ENCODE measurements at places on chromosomes 4 and X.

DNA sequence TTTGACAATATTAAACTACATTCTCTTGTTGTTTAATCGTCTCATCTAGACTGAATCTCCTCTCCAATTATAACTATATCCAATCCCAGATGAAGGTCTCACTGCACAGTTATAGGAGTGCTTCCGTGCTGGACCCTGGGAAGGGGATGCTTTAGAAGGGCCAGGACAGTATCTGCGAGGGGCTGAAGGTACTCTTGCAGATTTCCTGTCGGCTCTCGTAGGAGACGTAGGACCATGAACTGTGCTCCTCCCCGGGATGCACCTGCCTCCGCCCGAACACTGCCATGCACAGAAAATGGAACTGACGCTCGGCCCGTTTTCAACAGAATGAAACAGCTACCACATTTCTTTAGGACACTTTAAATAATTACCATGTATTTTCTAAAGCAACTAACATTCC is 39.4 kb downstream of the FAT1 start:
- no peak for DNase-seq

DNA sequence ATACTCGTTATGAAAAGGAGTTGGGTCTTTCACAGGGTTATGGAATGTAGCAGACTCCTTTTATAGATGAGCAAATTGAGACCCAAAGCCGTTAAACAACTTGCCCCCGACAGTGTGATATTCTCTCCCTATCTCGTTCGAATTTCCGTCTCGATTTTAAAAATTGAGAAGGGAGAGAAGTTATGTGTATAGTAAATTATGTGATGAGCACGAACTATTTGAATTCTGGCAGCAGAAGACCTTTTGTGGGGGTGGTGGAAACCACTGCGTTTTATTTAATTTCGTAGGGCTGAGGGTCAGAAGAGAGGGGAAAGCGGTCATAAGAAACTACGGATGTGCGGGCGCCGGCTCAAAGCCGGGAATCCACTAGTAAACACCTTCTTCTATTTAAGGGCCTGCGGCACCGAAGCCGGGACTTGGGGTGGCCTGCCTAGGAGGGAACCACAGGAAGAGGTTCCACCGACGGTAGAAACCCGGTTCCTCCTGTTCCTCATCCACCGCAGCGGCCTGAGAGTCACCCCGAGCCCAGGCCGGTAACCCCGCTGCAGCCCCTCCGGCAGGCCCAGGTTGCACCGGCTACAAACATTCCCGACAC is 1.5 kb upstream of the DDX3X start:
- no peak for DNase-seq

DNA sequence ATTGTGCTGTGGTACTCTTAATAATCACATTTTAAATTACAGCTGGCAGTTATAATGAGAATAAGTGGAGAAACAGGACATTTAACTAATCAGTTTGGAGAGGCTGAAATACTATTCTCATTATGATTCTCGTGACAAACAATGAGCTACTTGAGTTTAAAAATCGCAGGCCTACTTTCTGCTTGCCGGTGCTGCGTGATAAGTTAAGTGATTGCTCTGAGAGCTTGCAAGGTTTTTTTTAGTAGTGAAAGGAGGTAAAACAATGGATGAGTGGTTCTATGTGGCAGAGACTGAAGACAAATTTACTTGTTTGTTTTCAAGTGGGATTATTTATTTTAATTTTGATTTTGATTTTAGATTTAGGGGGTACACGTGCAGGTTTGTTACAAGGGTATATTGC is 114.0 kb downstream of the RAPGEF2 start:
- no peak for DNase-seq

- DNase-seq = no peak
Observed at GRCh38 chr4:6239968-6240367, 29.7 kb upstream of the WFS1 start.

GRCh38 chr4:67204441-67204840 is 340.9 kb downstream of the CENPC start:
- DNase-seq = no peak

GRCh38 chr4:13977746-13978145 is 350.2 kb upstream of the BOD1L1 start:
- no peak for DNase-seq

DNA sequence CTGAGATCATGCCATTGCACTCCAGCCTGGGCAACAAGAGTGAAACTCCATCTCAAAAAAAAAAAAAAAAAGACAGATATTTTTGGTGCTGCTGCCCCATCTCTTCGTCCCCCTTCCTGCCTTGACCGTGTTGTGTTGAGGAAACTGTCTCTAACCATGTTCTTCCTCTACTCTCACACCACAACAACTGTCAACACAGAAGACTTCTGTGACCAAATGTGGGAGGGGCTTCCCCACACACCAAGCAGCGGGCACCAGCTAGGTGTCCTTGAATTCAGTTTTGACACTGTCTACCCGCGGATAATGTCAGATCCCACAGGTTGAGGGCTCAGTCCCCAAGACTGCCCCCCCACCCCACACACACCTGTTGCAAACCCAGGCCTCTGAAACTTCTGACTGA is 104.7 kb upstream of the BCOR start:
- DNase-seq = no peak

- no peak for DNase-seq
Observed at GRCh38 chr4:186792728-186793366, 69.2 kb upstream of the FAT1 start.

GRCh38 chrX:44873415-44874276 is 658 bp downstream of the KDM6A start:
- peak; percentile 27 for DNase-seq

DNA sequence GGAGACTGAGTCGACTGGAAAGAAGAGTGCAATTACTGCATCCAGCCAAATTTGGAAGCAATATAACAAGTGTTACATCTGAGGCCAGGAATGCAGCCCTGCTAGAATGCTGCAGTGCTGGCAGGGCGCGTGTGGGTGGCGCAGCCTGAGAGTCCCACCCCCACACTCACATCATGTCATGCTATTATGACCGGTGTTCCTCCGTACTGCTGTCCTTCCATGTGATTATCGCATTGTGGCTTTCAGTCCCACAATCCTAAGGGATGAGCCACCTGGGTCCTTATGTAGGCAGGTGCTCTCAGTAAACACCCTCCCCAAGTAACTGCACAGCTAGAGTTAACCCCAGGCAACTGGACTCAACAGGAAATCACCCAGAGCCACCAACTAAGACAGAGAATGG is 122.6 kb upstream of the CPEB2 start:
- DNase-seq = no peak

GRCh38 chr4:141599853-141600252 is 36.5 kb upstream of the IL15 start:
- DNase-seq = no peak

DNA sequence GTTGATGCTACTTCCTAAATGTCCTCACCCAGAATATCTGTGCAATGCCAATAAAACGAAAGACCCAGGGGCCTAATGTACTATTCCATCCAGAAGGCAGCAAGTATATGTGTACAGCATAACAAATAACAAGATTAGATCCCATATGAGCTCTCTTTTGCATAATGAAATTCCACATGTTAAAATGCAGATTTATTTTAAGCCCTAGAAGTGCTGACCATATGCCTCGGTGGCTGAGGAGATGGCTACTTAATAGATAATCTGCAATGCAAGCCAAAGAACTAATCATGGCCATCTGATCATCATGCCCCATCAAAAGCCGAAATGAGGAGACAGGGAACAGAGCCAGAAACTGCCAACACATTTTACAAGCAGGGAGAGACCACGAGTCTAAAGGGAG is 293.5 kb downstream of the KCNIP4 start:
- DNase-seq = no peak

- peak; percentile 51 for DNase-seq
Observed at GRCh38 chr4:138494931-138495330, 252.8 kb upstream of the SLC7A11 start.

DNA sequence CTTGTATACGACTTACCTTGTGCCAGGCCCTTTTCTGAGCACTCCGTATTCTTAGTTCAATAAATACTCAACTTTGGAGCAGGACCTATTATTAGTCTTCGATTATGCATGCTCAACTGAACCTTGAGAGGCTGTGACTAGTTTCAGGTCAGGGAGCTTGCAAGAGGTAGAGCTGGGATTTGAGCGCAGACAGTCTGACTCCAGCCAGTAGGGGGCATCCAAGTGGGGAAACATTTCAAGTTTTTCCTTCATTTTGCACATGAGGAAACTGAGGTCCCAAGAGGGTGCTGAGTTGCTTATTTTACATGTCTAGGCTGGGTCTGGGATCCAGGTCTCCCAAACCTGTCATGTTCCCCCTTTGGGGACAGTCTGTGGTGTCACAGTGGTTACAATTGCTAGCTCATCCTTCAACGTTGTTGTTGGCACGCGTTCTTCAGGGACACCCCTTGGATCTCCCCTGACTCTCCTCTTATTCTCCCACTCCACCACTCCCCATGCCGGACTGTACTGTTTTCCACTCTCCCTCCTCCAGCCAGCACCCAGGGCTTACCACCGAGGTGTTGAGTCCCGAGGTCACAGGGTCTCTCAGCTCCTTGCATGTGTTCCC is 6.7 kb upstream of the PRICKLE3 start:
- DNase-seq = peak; percentile 49

- no peak for DNase-seq
Observed at GRCh38 chrX:107047622-107048021, 47.6 kb upstream of the MORC4 start.

DNA sequence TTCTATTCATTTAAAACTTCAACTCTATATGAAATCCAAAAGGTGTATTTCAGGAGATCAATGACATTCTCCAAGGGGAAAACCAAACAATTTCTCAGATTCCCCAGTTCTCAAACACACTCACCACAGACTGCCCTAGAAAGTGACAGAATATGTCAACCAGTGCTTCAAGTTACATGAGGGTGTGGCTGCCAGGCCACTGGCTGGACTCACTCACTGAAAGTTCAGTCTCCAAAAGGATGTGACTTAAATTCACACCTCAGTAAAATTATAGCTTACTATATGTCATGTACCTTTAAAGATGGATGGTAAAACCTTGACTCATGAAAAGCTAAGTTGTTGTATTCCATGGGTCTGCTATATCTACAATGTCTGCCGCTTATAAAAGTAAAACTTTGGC is 7.3 kb downstream of the INPP4B start:
- DNase-seq = no peak

GRCh38 chr4:38464328-38464727 is 199.7 kb upstream of the KLF3 start:
- no peak for DNase-seq

- DNase-seq = no peak
Observed at GRCh38 chrX:114798907-114799306, 215.0 kb downstream of the HTR2C start.

- DNase-seq = no peak
Observed at GRCh38 chr4:145957302-145957701, 18.7 kb upstream of the ZNF827 start.

DNA sequence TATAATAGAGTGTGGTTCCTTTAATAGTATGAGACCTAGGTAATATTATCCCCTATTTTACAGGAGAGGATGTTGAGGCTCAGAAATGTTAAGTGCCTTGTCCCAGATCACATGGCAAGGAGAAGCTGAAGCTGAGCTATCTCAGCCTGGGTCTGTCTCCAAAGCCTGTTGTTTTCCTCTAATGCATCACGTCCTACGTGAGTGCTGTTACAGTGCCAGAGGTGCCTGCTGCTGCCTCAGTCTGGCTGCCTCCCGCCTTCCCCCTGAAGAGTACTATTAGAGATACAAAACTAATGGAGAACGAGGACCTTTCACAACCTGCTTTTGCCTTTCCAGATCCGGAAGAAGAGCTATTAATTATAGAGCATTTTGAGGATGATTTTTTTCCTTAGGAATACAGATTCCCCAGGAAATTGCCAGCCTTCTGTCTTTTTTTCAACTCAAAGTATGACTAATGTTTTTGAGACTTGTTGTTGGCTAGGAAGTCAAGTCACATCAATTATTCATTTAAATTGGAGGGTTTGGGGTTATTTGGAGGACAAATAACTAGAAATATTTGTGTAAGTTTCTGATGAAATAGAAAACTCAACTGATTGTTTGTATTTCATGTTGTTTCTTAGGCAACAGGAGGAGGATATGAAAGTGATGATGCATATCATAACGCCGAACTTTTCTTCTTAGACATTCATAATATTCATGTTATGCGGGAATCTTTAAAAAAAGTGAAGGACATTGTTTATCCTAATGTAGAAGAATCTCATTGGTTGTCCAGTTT is 43.9 kb upstream of the MTMR1 start:
- DNase-seq = no peak

GRCh38 chr4:47686294-47686872 is 151.5 kb downstream of the CORIN start:
- peak; percentile 73 for DNase-seq

GRCh38 chr4:67933755-67934154 is 29.5 kb downstream of the TMPRSS11A start:
- no peak for DNase-seq

GRCh38 chr4:110197529-110198042 is 829 bp downstream of the ELOVL6 start:
- peak; percentile 51 for DNase-seq

DNA sequence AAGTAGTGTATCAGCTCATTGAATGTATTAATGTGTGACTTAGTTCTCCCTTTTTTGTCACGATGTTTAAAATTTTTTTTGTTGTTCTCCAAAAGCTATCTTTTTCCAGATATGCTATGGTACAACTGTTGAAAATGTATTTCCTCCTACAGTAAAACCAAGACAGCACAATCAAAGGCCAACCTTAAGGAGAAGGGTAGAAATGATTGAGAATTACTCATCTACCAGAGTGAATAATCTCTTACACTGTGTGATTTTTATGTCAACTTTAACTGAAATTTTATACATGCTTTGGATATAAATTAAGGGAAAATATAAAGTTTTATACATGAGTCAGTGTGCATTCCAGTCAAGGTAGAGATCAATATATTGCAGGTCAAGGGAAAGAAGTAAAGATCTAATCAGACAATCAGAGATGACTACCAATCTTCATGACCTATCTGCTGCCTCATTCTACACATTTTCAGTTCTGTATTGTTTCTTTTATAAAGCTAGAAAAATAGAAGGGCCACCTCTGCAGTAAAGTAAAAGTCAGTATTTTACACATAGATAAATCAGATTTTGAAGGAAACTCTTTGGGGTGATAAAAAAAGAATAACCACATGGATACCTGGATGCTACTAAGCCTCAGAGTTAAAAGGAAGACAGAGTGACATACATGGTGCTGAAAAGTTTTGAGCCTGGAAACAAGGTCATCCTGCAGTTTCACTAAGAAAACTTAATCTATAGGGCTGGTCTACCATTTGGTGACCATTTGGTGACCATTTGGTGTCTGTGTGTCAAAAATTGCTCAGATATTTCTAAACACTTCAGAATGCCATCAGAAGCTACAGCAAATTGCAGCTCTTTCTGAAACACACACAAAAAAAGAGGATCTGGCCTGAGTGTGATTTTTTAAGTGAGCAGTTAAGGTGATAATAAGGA is 1.6 kb downstream of the FAM13A start:
- no peak for DNase-seq

- DNase-seq = no peak
Observed at GRCh38 chr4:162557516-162558106, 393.8 kb upstream of the FSTL5 start.

GRCh38 chr4:28548594-28548993 is 1688.0 kb downstream of the STIM2 start:
- no peak for DNase-seq

GRCh38 chr4:170014359-170015011 is 11.7 kb downstream of the MFAP3L start:
- DNase-seq = no peak

- DNase-seq = no peak
Observed at GRCh38 chr4:36281384-36282106, at the start of gene DTHD1. Gene DTHD1, plus strand, starts transcription at chr4:36281616. Its CDS starts 143 bp downstream, at chr4:36281759.

Measured in WTC11 (cell line).